ENCODE measurements at places on chromosomes 2 and 18.

- DNase-seq, result no peak
These were observed 197.5 kb downstream of the SCG2 start for GRCh38 chr2:223404616-223405015.

DNA sequence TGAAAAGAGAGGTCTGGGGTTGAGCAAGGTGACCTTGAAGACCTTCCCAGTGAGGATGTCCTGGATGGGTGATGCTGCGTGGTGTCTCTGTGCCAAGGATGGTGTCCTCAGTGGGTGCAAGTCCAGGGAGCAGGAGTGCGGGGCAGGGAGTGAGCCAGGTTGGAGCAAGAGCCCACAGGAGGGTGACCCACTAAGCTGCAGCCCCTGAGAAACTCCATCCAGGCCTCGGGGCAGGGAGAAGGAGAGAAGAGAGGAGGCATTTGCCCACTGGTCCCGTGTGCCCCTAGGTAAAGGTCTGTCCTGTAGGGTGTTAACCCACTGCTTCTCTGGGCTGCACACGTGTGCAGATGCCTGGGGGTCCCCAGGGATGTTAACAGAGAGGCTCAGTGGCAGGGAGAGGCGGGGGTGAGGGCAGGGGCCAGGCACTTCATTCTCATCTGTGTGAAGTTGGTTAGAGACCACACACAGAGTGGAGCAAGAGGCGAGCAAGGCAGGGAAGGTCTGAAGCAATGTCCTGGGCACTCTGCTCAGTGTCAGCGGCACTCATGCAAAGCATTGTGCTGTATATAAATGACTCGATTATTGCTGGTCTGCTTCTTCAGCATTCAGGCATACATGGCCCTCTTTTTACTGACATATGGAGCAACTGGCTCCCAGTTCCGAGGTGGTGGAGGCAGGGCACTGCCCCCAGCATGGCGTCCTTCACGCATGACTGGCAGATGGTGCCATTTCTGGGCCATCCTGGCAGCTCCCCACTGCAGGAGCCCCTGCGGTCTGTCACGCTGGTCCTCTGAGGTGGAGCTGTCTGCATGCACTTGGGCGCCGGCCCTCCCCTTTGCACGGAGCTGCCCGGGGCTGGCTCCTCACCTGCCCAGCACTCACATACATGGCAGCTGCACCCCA is 117.2 kb upstream of the HS6ST1 start:
- no peak for DNase-seq

- DNase-seq, result no peak
These were observed 52.0 kb downstream of the HDAC4 start for GRCh38 chr2:239348563-239349452.

DNA sequence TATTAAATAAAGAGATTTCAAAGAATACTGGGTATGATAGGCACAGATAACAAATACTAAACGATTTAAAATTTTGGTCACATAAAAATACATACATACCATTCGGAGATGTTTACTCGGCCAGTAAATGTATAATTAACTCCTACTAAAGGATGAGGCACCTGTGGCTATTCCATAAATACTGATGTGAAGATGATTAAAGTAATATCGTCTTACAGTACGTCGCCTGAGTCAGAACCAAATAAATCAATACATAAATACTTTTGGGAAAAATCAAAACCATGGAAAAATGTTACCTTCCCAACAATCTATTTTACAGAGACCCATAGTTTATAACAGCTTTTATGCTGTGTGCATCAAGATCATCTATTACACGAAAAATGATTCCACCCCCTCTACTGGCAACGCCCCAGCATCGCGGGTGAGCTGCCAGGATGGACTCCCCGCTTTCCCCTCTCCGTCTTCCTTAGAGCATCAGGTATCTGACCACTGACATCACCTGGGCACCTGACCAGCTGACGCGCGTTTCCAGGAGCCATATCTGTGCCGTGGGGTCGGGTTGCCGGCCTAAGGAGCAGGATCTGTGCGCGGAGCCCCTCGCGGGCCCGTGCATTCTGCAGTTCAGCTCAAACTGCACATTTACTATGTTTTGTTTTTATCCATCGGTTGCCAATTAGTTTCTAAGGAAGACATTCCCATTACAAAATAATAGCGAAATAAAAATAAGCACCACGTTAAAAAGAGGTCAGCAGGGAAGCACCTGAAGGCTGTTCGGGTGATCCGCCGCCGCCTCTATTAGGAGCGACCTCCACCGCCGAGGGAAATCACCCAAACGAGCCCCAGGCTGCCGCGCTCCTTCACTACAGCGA is 901 bp downstream of the ICA1L start:
- DNase-seq, result peak; percentile 76

- peak; percentile 71 for DNase-seq
These were observed 171.2 kb downstream of the TMEM247 start for GRCh38 chr2:46650556-46651001.

GRCh38 chr2:141508086-141508752 is 622.6 kb downstream of the LRP1B start:
- no peak for DNase-seq

GRCh38 chr2:136468799-136469369 is 296.5 kb upstream of the THSD7B start:
- no peak for DNase-seq

DNA sequence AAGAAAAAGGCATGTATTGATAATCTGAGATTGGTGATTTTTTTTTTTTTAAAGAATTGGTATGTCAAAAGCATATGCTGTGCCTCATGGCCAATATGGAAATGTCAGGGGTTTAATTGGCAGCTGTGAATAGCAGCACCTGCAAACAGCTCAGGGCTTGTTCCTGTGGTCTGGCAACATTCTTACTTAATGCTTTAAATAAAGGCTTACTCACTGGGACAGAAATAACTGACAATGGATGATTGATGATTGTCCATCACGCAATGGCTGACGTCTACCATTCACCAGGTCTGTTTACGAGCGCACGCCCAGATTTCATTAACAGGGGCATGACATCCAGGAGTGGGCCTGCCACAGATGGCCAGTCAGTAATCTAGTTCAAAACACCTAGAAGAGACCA is 66.7 kb downstream of the ETAA1 start:
- DNase-seq, result no peak

DNA sequence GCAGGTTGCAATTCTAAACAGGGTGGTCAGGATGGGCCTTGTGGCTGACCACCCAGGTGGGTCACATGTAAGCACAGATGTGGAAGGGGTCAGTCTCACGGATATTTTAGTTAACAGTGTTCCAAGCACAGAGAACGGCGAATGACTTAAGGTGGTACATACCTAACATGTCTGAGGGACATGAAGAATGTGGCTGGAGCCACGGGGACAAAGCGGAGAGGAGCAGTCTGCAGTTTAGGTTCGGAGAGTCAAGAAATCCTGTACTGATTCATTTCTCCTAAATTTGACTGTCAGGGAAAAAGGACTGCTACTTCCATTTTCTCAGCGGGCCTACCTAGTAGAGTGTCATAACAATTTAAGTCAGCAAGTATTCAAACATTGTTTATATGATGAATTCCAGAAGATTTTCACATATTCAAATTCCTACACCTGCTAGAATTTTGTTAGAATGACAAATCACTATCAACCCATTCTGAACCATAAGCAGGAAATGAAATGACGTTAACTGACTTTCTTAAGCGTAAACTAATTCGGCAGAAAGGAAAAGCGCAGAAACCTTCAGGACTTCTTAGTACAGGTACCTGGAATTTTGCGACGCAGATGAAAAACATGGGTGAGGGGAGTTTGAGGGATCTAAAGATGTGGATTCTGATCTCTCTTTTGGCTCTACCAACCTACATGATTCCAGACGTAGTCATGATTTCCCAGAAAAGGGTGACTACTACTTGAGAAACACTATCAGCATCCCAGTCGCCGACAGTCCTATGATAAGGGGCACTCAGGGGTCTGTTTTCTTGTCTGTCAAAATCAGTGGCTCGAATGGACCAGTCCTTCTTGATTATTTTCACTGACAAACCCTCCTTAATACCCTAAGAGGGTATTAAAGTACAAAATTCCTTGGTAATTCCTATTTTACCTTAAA is 41.3 kb downstream of the PTPN2 start:
- no peak for DNase-seq

DNA sequence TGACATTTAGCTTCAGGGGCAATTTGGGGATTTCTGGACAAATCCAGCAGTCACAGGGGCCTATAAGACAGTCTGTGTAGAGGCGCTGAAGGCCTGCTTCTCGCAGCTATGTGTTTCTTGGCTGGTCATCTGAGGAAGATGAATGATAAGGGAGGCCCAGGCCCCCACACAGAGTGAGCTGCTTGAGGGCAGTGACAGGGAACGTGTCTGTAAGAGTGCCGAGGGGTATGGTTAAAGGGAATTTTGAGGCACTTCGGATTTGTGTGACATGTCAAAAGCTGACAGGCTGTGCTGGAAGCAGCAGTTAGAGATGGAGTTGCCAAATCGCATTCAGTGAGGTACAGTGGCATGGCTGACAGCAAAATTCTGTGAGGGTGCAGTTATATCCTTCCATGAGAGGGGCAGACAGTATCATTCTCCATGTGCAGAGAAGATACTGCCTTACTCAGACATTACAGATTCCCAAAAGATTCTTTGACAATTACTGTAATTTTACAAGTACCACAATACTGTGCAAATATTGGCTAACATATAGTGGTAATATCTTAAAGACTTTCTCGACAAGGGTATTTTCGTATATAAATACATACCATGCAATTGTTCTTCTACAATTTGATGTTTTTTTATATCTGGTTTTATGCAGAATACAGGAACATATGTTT is 74.0 kb downstream of the CERS6 start:
- no peak for DNase-seq

DNA sequence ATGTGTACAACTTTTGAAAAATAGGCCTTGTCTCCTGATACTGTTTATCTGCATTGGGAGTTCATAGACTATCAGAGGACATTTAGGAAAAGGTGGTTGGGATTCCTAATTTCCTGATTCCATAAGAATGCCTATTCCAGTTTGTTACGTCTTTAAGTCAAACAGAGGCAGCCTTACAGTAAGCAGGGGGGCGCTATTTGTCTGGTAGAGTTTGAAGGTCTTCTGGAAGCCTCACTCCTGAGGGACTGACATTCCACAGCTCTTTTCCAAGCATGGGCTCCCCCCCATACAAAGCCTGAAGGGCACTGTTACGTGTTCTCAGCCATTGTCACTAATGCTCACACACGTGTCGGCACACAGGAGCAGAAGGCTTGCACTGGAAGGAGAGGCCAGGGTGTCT is 154.3 kb downstream of the PTGR3 start:
- no peak for DNase-seq

DNA sequence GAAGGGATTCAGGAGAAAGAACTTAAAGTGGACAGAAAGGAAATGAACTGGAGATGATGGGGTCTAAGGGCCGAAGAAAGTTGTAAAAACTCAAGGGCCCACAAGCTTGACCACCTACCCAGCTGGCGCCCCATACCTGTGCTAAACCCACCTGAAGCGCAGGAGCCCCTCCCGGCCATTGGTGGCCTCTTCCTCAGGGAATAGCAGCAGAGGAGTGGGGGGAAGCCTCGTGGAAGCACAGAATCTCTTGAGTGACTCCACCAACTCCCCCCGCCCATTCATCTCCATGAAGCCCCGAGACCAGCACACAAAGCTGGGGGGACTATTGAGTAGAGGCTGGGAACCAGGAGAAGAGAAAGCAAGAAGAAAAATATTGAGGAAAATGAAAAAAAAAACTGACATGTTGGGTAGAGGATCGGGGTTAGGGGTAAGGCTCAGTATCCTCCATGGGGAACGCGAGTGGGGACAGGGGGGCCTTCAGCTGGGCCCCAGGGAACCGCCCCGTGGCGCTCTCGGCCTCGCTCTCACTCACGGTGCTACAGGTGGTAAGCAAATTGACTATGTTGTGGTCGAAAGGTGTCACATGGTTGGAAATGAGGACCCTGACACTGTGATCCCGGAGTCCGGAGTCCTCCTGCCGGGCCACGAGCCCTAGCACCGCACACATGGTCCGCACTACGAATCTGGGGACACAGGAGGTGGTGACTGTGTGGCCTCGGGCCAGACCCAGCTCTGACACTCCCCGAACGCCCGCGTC is 728 bp downstream of the AUP1 start:
- no peak for DNase-seq
